Gastroesophageal sphincter (tissue), 4 donors: ENCODE measurements at places on chromosomes 16 and 17. TPM values are rescaled to one million over a fixed set of nuclear protein-coding genes. Genes with fewer than 3 reads are reported as not detected.

ATF7IP2 gene
- 11.2 TPM for total RNA-seq

KRT31 gene
- total RNA-seq, result not detected

DNA sequence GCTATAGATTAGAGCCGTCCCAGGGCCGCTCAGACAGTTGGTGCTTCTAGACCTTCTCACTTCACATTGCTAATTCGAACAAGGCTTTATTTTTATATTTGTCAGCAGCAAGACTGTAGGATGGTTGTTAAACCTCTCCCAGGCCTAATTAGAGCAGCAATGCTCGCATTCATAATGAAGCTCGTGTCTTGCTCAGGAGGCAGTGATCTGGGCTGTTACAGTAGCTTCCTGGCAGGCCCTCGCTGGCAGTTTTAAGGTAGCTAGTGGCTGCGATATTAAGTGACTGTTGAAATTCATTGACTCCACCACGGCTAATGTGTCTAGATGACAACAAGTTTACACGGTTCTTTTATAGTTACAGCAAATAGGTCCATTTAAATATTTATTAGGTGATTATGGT lies 23.2 kb upstream of the ANKFN1 start:
- no peak for ATAC-seq

- no peak for ATAC-seq
Observed at GRCh38 chr16:48918520-48919258, 308.7 kb upstream of the N4BP1 start.

DNA sequence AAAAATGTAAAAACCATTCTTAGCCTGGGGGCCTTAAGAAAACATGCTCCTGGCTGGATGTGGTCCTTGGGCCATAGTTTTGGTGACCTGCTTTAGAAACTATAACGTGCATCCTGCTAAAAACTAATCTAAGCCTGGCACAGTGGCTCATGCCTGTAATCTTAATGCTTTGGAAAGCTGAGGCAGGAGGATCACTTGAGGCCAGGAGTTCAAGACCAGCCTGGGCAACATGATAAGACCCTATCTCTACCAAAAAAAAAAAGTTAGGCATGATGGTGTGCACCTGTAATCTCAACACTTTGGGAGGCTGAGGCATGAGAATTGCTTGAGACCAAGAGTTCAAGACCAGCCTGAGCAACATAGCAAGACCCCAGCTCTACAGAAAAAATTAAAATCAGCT lies 183.8 kb upstream of the CHMP6 start:
- no peak for ATAC-seq

DNA sequence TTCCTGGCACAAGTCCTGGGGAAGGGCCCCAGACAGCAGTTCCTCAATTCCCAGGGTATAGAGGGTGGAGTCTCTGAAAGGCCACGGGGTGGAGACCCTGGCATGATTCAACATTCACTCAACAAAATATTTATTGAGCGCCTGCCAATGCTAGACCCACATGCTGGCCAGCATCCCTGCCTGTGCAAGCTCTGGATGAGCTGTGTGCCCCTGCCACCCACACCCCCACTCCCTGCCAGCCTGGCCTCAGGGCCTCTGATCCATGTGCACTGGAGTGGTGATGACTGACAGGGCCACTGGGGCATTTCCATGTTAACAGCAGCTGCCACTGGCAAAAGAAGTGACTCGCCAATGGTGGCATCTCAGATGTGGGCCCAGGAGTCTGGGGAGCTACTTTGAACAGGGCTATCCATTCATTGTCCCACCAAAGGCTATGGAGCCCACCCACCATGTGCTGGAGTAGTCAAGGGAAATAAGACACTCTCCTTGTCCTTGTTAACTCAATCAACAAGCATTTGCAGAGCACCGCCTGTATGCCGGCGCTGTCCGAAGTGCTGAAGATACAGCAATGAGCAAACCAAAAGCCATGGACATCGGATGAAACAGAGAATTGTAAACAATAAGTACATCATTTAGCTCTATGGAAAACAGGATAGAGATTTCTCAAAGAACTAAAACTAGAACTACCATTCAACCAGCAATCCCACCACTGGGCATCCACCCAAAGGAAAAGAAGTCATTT lies 3.0 kb upstream of the PRSS22 start:
- ATAC-seq, result no peak

GRCh38 chr17:42766124-42766523 lies 5.1 kb downstream of the RAMP2 start:
- no peak for ATAC-seq

RPL19 gene
- total RNA-seq, result 1,562 TPM

CCDC154 gene
- not detected for total RNA-seq

GRCh38 chr17:19386974-19387920 lies at the start of gene MFAP4:
MFAP4 (minus strand) TSS chr17:19387190; CDS start chr17:19387155, 35 bp downstream.
- peak; percentile 63 for ATAC-seq

GRCh38 chr17:76539631-76540271 lies at the start of gene PRCD:
PRCD (plus strand) TSS chr17:76540044; CDS start chr17:76540142, 98 bp downstream.
- no peak for ATAC-seq

NPIPB6 gene
- total RNA-seq, result 2.8 TPM

CCL16 gene
- not detected for total RNA-seq

SNX20 gene
- 1.0 TPM for total RNA-seq

TP53TG3B gene
- not detected for total RNA-seq

- no peak for ATAC-seq
Observed at GRCh38 chr17:28189667-28190066, 129.3 kb upstream of the TMEM97 start.

- ATAC-seq, result peak; percentile 75
Observed at GRCh38 chr17:27319541-27320221, 25.8 kb downstream of the WSB1 start.

TEKT1 gene
- total RNA-seq, result not detected

- ATAC-seq, result peak; percentile 50
Observed at GRCh38 chr17:40019140-40019991, 4.1 kb downstream of the CSF3 start.

GRCh38 chr16:75379911-75380847 lies 53.1 kb downstream of the CFDP1 start:
- ATAC-seq, result peak; percentile 17

DNA sequence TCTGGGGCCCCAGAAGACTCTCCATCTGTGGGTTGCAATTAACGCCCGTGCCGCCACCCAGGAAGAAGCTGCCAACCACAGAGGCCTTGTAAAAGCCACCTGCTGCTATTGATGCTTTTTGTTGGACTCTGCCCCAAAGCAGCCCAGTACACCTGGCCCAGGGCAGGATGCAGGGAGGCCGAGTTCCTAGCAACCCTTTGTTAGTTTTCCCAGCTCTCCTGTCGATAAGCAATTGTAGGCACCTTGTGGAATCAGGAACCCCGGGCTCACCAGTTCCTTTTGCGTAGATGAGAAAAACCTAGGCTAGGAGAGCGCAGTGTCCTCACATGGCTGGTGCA lies 103.3 kb downstream of the ABCC6 start:
- no peak for ATAC-seq

SERPINF2 gene
- 2.0 TPM for total RNA-seq

DNA sequence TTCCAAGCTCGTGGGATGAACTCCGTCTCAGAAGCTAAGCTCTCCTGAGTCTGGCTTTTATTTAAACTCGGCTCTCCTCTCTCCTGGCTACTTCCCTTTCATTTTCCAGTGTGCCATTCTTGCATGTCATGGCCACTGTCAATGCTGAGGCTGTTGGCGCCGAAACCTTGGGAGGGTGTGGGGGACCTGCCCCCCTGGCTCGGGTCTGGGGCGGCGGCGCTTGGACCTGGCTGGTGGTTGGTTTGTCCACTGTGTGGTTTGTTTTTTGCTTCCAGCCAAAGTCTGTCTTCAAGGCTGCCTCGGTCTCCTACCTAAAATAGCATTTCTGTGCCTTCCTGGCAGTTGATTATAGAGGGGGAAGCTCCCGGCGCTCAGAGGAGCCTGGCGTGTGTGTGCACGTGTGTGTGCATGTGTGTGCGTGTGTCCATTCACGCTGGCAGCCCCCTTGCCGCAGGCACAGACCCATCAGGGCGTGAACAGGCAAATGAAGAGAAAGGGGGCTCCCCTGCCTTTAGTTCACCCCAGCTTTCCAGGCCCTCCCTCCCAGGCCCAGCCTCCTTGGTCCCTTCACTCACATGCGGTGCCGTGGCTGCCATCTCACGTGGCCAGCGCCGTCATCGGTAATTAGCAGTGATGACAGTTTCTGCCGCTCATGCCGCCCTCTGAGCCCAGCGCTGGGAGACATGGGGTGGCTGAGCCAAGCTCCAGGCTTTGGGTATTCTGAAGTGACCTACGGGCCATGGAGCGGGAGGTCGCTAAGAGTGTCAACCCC lies 179.9 kb downstream of the SEC14L1 start:
- ATAC-seq, result no peak

CDH15 gene
- total RNA-seq, result 0.15 TPM

DNA sequence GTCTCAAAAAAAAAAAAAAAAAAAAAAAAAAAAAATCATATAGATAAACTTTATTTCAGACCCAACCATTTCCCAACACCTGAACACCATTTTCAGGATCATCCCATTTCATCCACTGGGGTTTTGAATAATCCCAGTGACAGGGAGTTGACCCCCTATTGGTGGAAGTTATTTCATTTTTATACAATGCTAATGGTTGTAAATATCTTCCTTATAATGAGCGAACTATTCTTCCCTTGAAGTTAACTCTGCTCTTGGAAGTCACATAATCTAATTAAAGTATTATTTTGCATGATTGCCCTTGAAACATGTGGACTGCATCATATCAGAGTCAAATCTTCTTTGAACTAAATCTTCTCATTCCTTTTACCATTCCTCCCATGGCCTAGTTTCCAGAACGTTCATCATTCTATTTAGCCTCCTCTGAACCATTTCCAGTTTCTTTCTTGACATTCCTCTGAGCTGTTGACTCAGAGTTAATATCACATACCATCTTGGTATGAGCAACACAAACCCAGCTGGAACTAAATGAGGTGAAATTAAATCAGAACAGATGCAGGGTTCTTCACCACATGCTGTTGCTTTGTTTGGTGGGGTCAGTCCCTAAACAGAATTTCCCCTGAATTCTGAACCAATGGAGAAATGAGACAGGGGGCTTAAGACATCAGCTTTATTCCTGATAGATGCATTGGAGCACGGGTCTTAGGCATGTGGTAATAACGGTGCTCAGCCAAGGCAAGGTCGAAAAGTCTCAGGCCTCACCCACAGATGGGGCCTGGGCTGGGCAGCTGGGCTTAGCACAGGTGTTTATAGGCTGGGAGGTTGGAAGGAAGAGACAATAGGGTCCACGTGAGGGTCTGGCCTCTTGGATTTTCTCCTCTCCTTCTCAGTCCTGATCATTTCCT lies 8.9 kb downstream of the HSD17B2 start:
- ATAC-seq, result no peak

DNA sequence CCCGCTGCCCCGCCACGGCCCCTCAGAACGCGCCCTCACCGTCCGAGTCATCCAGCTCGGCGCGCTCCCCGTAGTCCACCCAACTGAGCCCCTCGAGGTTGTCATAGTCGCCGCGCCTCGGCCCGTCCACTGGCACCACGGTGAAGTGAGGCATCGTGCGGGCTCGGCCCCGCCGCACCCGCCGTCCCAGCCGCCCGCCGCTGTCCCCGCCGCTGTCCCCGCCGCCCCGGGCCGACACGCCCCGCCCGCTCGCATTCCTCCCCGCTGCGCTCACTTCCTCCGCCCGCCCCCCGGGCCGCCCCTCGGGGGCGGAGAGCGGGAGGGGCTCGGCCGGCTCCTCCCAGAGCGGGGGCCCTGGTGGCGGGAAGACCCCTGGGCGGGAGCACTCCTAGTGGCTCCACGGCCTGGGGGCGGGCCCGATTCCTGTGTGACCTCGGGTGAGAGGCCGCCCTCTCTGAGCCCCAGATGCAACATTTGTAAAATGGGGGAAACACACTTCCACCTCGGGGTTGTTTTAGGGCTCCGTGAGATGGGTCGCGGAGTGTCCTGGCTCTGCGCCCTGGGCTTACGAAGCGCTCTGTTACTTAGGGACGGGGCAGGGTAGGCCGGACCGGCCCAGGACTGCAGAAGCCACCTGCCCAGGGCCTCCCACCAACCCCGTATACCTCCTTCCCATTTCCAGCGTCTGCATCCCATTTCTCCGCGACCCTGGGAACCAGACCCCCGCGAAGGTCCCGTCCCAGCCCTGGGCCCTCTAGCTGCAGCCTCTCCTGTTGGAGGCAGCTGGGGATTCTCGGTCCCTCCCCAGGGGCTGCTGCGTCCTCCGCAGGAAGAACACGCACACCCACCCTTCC lies at the start of gene SLC12A4:
Gene SLC12A4 (minus strand): TSS at position 238 of the 854 bp plus-strand sequence. CDS start 84 bp downstream, at position 154.
- peak; percentile 88 for ATAC-seq

CNGB1 gene
- 0.15 TPM for total RNA-seq
